A549 treated with CORT108297 at 1 μM for 4 hours (cell line): ENCODE measurements at places on chromosomes 6 and 20. TPM values are rescaled to one million over a fixed set of nuclear protein-coding genes. Genes with fewer than 3 reads are reported as not detected.

The SPATS1 gene
- total RNA-seq, result not detected in 5 replicates

The HMGN4 gene
- 63.3 to 91.6 TPM (median 75.7 TPM) in 5 replicates for total RNA-seq

The CCM2L gene
- 0.33 to 0.68 TPM (median 0.55 TPM) in 5 replicates for total RNA-seq

The SAMD3 gene
- total RNA-seq, result not detected in 5 replicates

The ADA gene
- 49.8 to 59.5 TPM (median 57.1 TPM) in 5 replicates for total RNA-seq

The UBD gene
- total RNA-seq, result 0.46 to 0.99 TPM (median 0.64 TPM) in 5 replicates

The TRDN gene
- total RNA-seq, result not detected in 5 replicates

The BANF2 gene
- not detected in 5 replicates for total RNA-seq

The SIRPD gene
- total RNA-seq, result not detected in 5 replicates

The RAET1E gene
- 2.2 to 3.7 TPM (median 2.6 TPM) in 5 replicates for total RNA-seq

The FRK gene
- 1.2 to 1.6 TPM (median 1.4 TPM) in 5 replicates for total RNA-seq
